D721Med (cell line): ENCODE measurements at places on chromosomes 11 and 22.

DNA sequence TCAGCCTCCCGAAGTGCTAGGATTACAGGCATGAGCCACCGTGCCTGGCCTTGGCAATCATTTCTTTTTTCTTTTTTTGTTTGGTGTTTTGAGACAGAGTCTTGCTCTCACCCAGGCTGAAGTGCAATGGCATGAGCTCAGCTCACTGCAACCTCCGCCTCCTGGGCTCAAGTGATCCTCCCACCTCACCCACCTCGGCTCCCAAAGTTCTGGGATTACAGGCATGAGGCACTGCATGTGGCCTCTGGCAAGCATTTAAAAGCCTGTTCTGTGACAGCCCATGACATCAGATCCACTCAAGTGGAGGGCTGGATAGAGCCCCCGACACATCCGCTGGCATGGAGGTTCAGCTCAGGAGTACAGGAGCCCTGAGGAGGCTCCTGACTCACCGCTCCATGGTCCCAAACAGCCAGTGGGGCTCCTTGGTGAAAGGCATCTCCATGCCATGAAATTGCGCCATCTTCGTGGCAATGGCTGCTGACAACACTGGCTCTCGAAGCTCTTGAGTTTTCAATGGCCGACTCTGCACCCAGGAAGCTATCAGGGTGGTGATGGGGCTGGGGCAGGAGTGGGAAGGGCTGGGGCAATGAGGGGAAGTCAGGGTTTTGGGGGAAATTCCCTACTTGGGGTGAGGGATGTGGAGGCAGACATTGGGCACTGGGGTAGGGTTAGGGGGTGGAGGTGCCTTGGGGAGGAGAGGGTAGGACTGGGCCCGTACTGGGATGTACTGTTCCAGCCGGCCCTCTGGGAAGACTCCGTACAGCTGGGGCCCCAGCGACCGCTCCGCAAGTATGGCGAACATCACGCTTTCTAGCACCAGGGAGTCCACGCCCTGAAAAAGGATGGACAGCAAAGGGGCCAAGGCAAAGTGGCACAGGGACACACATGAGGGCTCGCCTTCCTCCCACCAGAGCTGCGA lies 1.4 kb downstream of the CHKB start:
- DNase-seq: no peak

- DNase-seq: no peak
Observed at GRCh38 chr11:15213471-15214231, 98.9 kb downstream of the INSC start.

GRCh38 chr11:77687088-77687487 lies 49.5 kb upstream of the CLNS1A start:
- DNase-seq: no peak

DNA sequence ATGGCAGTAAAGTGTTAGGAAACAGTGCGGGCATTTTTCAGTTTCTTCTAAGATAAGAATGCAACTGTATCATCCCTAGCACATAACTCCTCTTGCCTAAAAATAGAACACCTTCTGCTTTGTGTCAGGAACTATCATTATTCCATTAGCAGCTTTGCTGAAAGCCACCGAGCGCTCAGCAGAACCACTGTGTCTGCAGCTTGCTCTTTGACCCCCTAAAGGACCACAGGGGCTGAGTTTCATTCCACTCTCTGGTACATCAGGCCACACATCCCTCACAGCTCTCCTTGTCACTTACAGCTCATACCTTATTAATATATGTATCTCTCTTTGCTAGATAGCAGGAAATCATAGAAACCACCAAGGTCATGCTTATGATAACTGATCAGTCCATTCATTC lies 360.2 kb downstream of the KCNA4 start:
- no peak for DNase-seq

DNA sequence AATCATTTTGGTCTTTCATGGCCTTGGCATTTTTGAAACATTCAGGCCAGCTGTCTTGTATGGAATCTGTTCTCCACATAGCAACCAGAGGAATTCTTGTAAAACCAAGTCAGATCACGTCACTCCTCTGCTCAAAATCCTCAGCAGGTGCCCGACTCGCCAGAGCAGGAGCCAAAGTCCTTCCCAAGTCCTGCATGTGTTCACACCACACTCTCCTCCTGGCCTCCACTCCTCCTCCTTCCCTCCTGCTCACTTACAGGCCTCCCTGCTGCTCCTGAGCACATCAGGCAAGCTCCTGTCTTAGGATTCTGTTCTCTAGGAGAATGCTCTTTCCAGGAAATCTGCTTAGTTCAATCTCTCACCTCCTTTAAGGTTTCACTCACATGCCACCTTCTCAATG lies 6.9 kb upstream of the PSMC3 start:
- DNase-seq: no peak

- DNase-seq: no peak
Observed at GRCh38 chr22:49111085-49111484, 716.6 kb downstream of the BRD1 start.

- DNase-seq: no peak
Observed at GRCh38 chr11:126355926-126356897, 726 bp downstream of the ST3GAL4 start.

DNA sequence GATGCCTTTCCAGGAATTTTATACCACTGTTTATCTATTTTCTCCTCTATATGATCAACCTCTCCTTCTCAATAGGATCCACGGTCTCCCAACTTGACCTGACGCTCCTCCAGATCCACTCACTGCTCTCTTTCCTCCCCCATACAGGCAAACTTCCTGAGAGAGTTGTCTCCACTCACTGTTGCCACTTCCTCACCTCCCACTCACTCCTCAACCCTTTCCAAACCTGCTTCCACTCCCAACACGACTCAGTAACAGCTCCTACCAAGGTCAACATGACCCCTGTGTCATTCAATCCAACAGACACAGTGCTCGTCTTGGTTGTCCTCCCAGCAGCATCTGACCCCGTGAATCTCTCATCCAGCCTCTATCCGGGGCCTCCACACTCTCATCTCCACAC lies 3.1 kb downstream of the APBB1 start:
- DNase-seq: no peak

- no peak for DNase-seq
Observed at GRCh38 chr11:112834277-112834755, 126.9 kb upstream of the NCAM1 start.

- no peak for DNase-seq
Observed at GRCh38 chr11:120523196-120523595, 11.6 kb downstream of the GRIK4 start.

GRCh38 chr11:15169815-15170551 lies 55.3 kb downstream of the INSC start:
- DNase-seq: no peak

- no peak for DNase-seq
Observed at GRCh38 chr11:60305906-60306619, 21.0 kb upstream of the MS4A6E start.

DNA sequence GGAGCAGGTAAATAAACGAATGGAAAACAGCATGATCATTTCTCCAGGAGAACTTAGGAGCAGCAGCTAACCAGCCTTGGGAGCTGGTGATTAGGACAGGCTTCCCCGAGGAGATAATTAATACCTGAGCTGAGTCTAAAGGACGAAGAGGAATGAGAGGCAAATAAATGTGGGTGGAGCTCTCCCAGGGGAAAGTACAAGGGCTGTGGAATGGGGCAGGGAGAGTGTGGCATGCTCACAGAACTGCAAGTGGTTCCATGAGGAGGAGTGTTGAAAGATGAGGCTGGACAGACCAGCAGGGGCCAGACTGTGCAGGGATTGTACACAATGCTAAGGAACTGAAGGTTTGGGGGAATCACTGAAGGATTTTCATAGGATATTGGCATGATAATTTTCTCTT lies 14.2 kb upstream of the TLCD5 start:
- no peak for DNase-seq

GRCh38 chr11:47895035-47895434 lies 46.9 kb upstream of the NUP160 start:
- DNase-seq: no peak

- DNase-seq: no peak
Observed at GRCh38 chr22:45612451-45612901, 59.2 kb upstream of the ATXN10 start.

DNA sequence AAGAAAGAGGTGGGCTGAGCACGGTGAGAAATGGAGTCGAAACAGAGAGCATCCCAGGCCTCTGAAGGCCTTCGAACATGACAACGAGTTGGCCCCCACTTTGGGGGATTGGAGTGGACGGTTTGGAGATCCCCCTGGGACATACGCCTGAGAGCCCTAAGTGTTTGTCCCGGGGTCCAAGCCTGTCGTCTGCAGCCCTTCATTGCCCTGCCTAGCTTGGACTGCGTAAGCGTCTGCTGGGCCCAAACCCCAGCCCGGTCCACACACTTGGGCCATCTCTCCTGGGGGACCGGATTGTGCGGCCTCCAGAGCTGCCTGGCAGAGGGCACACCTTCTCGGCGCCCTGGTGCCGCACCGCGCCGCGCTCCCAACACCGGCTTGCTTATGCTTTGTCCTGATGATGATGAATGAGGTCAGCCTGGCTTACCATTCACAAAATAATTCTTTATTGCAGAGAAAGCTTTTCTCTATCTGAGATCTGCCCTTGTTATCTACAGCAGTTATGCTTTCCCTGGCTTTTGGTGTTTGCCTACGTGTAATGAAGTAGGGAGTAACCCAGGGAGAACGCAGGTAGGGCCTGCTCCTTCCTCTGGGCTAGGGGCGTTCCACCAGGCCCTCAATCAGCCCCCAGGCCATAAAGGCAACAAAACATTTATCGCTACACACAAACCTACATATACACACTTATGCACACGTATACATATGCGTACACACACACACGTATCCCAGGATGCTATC lies 85.9 kb upstream of the PPARA start:
- DNase-seq: no peak

DNA sequence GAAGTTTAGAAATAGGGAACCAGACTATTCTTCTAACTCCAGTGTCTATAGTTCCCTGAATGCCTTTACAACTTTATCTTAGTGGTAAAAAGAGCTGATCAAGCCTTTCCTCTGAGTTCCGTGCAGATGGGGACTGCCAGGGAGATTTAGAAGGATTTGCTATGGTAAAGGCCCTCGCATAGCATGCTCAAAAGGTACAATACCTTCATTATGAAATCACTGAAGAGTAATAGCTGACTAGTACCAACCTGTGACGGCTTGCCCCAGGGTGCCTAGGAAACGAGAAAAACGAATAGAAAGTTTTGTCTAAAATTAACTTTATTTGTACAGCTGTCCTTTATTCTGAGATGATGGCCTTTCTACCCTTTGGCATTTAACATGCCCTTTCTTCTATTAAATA lies 150.1 kb upstream of the ARHGAP42 start:
- no peak for DNase-seq

GRCh38 chr22:30565341-30565740 lies 9.1 kb downstream of the GAL3ST1 start:
- no peak for DNase-seq

- DNase-seq: no peak
Observed at GRCh38 chr22:37020192-37020479, 594 bp downstream of the MPST start.

DNA sequence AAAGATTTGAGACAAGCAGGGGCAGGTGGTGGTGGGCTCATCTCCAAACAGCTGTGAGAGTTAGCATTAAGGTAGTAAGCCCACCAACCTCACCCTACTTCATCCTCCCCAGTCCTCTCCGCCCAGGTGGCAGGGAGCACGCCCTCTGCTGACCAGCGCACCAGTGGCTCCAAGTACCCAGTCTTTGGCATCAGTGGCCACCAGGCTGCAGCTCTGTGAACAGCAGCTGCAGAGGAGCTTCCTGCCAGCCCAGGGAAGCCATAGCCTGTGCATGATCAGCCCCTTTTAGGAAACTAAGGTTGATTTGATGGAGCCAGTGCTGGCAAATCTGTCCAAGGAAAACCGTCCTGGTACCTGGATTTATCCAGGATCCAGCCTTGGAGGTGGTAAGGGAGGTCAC lies 21.7 kb downstream of the CAVIN3 start:
- no peak for DNase-seq

DNA sequence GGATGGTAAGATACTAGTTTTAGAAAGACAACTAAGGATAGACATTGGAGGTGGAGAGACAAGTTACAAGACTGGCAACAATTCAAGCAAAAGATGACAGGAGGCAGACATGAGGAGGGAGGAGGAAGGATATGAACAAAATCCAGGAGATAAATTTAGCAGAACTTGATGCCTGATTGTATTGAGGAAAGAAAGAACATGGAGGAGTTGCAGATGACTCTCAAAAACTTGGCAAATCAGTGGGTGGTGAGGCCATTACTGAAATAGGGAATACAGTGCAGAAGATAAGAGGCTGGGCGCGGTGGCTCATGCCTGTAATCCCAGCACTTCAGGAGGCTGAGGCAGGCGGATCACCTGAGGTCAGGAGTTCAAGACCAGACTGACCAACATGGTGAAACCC lies 2.7 kb upstream of the UPB1 start:
- no peak for DNase-seq

GRCh38 chr11:118927554-118928100 lies 1.9 kb upstream of the BCL9L start:
- no peak for DNase-seq

DNA sequence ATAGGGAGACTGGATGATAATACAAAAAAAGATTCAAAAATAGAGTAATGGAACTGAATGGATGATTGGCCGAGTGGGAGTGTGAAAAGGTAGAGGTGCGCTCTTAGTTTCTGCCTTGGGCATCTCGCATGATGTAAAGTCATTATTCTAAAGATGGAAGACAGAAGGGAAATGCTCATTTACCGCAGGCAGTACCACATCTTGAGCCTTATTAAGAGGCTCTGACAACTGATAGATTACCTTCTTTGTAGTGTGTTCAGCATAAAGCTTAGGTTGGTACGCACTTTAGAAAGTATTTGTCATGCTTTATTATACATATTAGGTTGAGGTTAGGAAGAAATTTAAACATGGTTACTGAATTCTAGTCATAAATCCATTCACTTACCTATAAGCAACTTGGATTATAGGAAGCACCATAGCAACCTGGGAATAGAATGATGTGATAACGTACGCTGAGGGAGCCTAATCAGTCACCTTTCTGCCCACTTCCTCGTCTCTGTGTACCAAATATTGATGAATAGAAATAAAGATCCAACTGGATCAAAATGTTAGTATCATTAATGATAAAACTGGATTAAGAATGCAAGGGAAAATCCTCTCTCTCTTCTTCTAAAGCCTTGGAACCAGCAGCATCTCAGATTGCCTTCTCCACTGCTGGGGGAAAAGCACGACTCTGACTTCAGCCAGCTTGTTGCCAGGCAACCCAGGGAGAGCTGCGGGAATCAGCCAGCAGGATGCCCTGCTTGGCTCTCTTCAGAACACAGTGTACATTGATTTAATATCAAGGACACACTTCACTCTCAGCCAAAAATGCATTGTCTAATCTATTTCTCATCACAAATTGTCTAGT lies 29.0 kb upstream of the VWA5A start:
- no peak for DNase-seq

- DNase-seq: no peak
Observed at GRCh38 chr22:23892706-23893105, 1.5 kb upstream of the MIF start.
